Effector memory CD8-positive, alpha-beta T cell (primary cell): ENCODE measurements at places on chromosomes 6 and 20.

DNA sequence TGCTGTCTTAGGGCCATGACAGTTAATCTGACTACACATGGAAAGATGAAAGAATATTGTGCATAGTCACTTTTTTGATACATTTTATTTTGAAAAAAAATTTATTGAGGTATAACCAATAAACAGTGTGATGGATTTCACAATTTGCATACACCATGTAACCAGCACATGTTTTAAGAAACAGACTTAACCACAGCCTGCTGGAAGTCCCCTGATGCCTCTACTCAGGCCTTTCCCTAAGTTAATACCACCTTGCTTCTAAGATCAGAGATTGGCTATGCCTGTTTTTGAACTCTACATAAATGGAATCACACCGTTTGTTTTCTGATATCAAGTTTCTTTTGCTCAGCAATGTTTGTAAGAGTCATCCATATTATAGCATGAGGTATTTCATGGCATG is 136.3 kb downstream of the CFAP61 start:
- H3K36me3 ChIP-seq, result peaks cover 2% of the 10 kb centered on the region
- H3K4me1 ChIP-seq, result no peaks in the 10 kb centered on the region
- no peak overlapping the region for H3K4me3 ChIP-seq
- H3K27ac ChIP-seq, result no peak overlapping the region

DNA sequence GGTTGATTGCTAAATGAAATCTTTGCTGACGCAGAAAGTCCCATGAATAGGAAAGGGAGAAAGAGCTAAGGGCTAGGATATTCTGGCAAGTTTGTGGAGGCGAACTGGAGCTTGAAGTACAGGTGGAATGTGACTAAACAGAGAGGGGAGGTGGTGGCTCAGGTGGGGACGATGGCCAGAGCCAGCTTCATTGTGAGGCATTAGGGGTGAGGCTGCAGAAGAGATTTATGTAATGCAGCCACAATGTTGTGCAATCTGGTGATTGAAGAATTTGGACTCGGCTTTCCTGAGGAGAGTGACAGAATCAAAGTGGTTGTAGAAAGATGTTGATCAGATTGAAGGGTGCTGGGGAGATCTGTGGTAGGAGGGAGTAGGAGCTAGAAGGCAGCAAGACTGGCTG is 42.9 kb upstream of the SPACA1 start:
- no peak overlapping the region for H3K4me3 ChIP-seq
- no peaks in the 10 kb centered on the region for H3K4me1 ChIP-seq
- no peak for DNase-seq
- H3K27ac ChIP-seq, result no peak overlapping the region

- no peaks in the 10 kb centered on the region for H3K27me3 ChIP-seq
- no peaks in the 10 kb centered on the region for H3K36me3 ChIP-seq
- no peak overlapping the region for H3K27ac ChIP-seq
Observed at GRCh38 chr20:12201289-12201991, 283.7 kb downstream of the BTBD3 start.

DNA sequence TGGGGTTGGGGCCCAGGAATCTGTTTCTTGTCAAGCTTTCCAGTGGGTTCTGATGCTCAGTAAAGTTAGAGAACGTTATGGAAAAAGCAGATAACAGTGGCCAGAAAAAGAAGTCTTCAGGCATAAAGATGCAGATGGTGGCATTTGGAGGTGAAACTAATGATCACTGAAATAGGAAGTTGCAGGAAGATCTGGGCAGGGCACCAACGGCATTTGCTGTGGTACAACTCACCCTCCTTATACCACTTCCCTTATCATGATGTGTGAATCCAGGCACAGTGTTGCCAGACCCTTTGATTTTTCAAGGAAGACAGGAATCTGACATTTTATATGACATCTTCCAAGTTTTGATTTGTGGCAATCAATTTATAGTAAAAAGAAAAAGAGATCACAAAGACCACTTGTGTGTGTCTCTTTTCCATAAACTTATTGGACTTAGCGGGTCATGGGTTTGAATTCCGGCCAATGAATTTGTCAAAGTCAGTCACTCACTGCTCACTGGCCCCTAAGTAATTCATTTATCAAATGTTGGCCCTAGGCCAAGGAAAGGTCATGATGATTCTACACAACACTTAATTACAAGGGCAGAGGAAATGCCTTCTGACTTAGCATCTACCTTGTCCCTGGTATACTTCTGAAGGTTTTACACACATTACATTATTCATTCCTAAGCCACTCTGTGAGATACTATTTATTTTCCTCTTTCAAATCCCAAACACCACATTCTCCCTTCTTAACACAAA is 37.6 kb downstream of the LAMP5 start:
- H3K27me3 ChIP-seq, result no peaks in the 10 kb centered on the region
- H3K36me3 ChIP-seq, result no peaks in the 10 kb centered on the region

DNA sequence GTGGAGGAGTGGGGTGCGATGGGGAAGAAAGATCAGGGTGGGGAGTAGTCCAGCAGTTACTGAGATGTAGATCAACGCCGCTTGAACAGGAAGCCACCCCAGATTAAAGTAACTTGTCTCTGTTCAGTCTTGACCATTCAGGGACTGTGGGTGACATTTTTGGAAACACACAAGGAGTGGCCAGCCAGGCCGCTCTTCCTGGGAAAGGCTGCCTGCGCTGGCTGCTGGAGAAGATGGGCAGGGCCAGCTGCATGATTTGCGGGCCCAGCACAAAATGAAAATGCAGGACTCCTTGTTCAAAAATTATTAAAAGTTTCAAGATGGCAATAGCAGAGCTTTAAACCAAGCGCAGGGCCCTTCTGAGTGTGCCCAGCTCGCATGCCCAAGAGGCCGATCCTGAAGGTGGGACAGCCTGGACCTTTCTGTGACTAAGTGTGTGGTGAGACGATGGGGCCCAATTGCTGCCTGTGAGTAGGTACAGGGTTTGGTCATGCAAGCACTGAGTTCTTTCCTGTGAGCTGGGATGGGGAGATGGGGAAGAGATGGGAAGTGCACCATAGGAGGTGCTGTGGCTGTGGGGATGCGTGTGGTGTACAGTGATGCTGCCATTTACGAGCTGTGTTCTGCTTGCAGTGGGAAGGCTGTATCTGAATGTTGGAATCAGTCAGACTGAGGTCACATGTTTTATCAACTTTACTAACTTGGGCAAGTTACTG is 51.3 kb downstream of the DAAM2 start:
- H3K4me1 ChIP-seq, result no peaks in the 10 kb centered on the region
- no peak for DNase-seq
- no peaks in the 10 kb centered on the region for H3K36me3 ChIP-seq
- H3K27ac ChIP-seq, result no peak overlapping the region
- peaks cover 16% of the 10 kb centered on the region for H3K27me3 ChIP-seq

DNA sequence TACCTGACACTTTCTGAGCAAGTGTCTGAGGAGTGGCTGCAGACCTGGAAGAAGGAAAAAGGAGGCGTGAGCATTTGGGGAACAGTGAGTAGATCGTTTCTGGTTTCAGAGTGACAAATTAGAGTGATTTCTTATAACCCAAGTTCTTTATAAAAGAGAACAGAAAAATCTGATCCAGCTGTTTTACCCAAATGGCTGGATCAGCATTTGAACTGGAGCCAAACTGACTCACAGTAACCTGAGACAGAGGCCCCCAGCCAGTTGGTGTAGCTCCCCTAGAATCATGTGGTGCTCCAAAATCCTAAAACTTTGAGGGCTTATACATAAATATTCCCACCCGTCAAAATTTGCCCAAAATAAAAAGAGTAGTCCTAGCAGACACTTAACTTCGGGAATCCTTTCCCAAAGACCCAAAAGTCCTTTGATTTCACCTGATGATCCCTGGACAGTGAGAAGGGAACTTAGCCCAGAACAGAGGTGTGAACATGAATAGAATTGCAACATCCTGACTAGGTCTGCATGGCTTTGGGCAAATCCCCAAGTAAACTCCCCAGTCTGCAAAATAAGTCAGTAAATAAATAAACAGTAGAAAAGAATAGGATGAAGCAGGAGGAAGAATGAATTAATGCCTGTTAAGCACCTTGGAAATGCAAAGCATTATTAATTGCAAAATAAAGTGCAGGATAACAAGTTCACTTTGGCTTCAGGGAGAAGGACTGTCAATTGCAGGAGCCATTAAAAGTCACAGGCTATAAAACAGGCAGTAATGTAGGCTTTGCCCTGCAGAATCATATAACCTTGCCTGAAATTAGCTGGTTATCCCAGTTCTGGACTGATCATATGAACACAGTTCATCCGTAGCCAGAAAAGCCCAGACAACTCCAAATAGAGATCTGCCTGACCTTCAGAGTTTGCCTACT is 262.0 kb upstream of the JARID2 start:
- no peaks in the 10 kb centered on the region for H3K36me3 ChIP-seq
- no peak overlapping the region for H3K27ac ChIP-seq
- no peak overlapping the region for H3K4me3 ChIP-seq
- H3K27me3 ChIP-seq, result no peaks in the 10 kb centered on the region

- H3K4me3 ChIP-seq, result no peak overlapping the region
- no peaks in the 10 kb centered on the region for H3K36me3 ChIP-seq
- H3K27me3 ChIP-seq, result peaks cover 10% of the 10 kb centered on the region
Observed at GRCh38 chr20:61118429-61119224, 133.4 kb upstream of the CDH4 start.

- H3K36me3 ChIP-seq, result no peaks in the 10 kb centered on the region
- H3K4me1 ChIP-seq, result no peaks in the 10 kb centered on the region
- H3K27ac ChIP-seq, result no peak overlapping the region
Observed at GRCh38 chr6:133833949-133834359, 55.0 kb upstream of the TCF21 start.

- H3K27ac ChIP-seq, result peak overlapping the region; percentile 54
- DNase-seq, result no peak
- peak overlapping the region; percentile 81 for H3K4me3 ChIP-seq
- peaks cover 14% of the 10 kb centered on the region for H3K4me1 ChIP-seq
Observed at GRCh38 chr20:52103913-52104545, 87.5 kb downstream of the ZFP64 start.

DNA sequence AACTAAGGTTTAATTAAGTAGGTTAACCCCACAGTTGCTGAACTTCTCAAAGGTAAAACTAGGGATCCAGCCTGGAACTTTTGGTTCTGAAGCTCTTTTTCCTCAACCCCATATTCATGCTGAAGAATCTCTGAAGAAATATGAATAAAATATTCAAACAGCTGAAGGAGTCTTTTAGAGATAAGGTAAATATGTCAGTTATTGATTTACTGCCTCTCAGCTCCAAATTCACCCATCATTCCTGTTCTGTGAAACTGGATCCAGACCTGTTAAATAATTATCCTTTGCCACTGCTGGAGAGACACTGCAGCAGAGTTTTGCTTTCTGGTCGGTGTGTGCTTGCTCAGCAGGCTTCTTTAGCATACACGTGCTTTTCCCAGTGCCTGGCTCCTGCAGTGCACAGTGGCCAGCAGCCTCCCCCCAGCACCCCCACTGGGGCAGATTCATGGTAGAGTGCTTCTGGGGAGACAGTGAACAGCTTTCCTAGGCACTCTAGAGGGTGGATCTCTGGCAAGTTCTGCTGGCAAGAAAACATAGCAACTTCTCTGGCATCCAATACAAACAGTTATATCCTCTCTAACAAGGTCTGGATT is 62.0 kb upstream of the BCLAF1 start:
- no peak for DNase-seq
- H3K4me1 ChIP-seq, result peaks cover 3% of the 10 kb centered on the region
- no peak overlapping the region for H3K4me3 ChIP-seq
- H3K36me3 ChIP-seq, result no peaks in the 10 kb centered on the region
- peaks cover 43% of the 10 kb centered on the region for H3K27me3 ChIP-seq

DNA sequence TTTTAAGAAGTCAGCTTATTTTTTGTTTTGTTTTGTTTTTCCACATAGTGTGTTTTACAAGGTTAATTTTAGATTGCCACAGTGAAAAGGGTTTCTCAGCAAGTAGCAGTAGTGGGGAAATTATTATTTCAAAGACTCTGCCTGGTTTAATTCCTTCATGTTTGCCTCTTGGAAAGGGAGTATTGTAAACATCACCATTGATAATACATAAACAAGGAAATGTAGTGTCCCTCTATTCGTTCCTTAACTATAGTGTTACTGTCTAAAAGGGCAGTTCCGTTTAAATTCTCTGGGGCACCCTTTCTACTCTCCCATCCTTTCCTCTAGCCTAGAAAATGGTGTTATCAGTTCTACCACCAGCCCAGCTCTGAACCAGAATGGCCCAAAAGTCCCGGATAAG is 391.0 kb upstream of the SOX4 start:
- H3K4me3 ChIP-seq, result no peak overlapping the region
- no peak for DNase-seq
- no peaks in the 10 kb centered on the region for H3K27me3 ChIP-seq
- H3K4me1 ChIP-seq, result no peaks in the 10 kb centered on the region

DNA sequence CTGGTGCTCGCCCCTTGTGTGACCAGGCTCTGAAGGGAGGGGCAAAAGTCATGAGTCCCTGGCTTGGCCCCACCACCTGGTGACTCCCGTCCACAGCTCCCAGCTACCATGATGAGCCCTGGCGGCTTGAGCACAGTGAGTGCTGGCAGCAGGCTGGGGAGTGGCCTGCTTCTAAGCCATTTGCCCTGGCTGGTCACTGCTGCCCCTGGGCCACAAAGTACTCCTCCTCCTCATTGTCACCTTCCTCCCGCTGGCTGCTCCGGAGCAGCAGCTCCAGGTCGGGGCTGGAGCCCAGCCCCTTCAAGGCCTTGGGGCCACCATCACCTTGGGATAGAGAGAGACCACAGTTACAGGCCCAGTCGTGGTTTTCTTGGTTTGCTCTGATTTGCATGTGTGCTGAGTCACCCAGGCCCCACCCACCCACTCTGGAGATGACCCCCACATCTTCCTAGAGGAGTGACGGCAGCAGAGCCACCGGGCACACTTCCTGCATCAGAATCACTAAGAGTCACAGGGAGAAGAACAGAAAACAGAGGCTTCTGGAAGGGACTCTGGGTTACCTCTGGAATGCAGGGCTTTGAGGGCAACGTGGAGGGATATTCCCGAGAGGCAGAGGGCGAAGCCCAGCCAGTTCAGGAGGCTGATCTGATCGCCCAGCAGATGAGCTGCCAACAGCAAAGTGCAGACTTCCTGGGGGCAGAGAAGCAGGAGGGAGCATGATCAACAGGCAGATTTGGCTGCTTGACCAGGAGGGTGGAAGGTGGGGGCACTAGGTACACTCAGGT is 42.1 kb upstream of the CDH22 start:
- H3K27me3 ChIP-seq, result no peaks in the 10 kb centered on the region
- peaks cover 33% of the 10 kb centered on the region for H3K4me1 ChIP-seq
- peak overlapping the region; percentile 82 for H3K27ac ChIP-seq
- H3K4me3 ChIP-seq, result no peak overlapping the region

DNA sequence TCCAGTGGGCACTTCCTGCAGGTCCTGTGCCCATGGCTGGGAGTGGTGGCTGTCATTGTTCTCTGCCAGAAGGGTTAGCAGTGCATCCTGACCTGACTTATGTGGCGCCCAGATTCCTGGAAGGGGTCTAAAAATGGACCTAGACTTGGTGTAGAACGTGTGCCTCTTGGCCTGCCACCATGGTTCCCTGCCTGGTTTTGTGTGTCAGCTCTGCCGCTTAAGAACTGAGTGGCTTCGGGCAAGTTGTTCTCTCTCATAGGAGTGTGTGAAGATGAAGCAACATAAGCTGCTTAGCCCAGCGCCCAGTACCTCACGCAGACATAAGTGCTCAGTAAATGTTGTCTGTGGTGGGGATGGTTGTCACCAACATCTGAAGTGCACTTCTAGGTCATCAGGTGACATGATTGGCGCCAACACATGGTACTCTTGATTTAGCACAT is 52.1 kb downstream of the PTPN1 start:
- no peak for DNase-seq
- no peak overlapping the region for H3K4me3 ChIP-seq
- peaks cover 51% of the 10 kb centered on the region for H3K4me1 ChIP-seq
- H3K36me3 ChIP-seq, result peaks cover 77% of the 10 kb centered on the region
- peak overlapping the region; percentile 15 for H3K27ac ChIP-seq

GRCh38 chr6:142952614-142953013 is 7.6 kb upstream of the HIVEP2 start:
- DNase-seq, result no peak
- peaks cover 7% of the 10 kb centered on the region for H3K4me1 ChIP-seq
- peaks cover 7% of the 10 kb centered on the region for H3K36me3 ChIP-seq
- no peaks in the 10 kb centered on the region for H3K27me3 ChIP-seq
- H3K27ac ChIP-seq, result no peak overlapping the region
